ENCODE measurements at places on chromosomes 7 and 10. TPM values are rescaled to one million over a fixed set of nuclear protein-coding genes. Genes with fewer than 3 reads are reported as not detected.

DNA sequence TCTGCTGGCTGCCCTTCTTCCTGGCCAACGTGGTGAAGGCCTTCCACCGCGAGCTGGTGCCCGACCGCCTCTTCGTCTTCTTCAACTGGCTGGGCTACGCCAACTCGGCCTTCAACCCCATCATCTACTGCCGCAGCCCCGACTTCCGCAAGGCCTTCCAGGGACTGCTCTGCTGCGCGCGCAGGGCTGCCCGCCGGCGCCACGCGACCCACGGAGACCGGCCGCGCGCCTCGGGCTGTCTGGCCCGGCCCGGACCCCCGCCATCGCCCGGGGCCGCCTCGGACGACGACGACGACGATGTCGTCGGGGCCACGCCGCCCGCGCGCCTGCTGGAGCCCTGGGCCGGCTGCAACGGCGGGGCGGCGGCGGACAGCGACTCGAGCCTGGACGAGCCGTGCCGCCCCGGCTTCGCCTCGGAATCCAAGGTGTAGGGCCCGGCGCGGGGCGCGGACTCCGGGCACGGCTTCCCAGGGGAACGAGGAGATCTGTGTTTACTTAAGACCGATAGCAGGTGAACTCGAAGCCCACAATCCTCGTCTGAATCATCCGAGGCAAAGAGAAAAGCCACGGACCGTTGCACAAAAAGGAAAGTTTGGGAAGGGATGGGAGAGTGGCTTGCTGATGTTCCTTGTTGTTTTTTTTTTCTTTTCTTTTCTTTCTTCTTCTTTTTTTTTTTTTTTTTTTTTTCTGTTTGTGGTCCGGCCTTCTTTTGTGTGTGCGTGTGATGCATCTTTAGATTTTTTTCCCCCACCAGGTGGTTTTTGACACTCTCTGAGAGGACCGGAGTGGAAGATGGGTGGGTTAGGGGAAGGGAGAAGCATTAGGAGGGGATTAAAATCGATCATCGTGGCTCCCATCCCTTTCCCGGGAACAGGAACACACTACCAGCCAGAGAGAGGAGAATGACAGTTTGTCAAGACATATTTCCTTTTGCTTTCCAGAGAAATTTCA, 1.7 kb downstream of the ADRB1 start:
- H3K4me1 ChIP-seq: no peaks in the 10 kb centered on the region
- no peak overlapping the region for H3K27ac ChIP-seq
- no peaks in the 10 kb centered on the region for H3K36me3 ChIP-seq
- DNase-seq: no peak

The FLNC gene
- 191 TPM for total RNA-seq

- peaks cover 2% of the 10 kb centered on the region for H3K36me3 ChIP-seq
- DNase-seq: no peak
- no peaks in the 10 kb centered on the region for H3K27me3 ChIP-seq
- H3K4me3 ChIP-seq: peak overlapping the region; percentile 100
Observed at GRCh38 chr10:97738616-97739015, 1.7 kb downstream of the ZFYVE27 start.

The ABCB1 gene
- total RNA-seq: 0.77 TPM

DNA sequence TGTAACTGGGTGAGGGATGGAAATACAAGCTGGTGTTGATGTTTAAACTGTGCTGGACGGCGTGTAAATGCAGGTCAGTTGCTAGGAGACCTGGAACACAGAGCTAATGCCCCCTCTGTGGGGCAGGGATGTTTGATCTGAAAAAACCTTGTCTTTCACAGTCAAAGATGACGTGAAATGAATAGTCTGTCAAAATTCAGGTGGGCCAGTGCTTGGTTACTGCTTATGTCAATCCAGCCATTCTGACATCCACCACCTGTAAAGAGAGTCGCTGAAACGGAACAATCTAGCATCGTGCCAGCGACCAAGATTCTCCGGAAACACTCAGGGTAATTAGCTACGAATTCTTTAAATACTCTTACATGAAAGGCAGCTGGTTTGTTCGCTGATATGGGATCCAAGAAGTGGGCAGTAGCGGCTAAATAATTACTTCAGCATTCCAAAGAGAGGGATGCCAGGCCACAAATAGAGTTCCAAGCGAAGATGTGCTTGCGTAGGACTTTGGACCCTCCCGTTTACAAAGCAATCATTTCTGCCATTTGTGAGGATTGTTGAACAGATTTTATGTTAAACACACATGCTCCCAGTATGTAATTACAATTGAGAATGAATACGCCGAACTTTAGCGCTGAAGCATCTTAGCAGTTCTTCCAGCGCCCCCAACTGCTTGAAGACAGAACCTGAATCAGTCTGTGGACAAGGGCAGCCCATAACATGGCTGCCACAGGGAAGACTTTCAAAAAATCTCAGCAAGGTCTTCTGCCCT, 7.3 kb upstream of the ASB4 start:
- H3K4me3 ChIP-seq: peak overlapping the region; percentile 48
- DNase-seq: peak; percentile 79
- H3K27ac ChIP-seq: no peak overlapping the region
- H3K36me3 ChIP-seq: no peaks in the 10 kb centered on the region
- H3K27me3 ChIP-seq: no peaks in the 10 kb centered on the region
- H3K4me1 ChIP-seq: no peaks in the 10 kb centered on the region

The METTL27 gene
- total RNA-seq: 4.9 TPM

DNA sequence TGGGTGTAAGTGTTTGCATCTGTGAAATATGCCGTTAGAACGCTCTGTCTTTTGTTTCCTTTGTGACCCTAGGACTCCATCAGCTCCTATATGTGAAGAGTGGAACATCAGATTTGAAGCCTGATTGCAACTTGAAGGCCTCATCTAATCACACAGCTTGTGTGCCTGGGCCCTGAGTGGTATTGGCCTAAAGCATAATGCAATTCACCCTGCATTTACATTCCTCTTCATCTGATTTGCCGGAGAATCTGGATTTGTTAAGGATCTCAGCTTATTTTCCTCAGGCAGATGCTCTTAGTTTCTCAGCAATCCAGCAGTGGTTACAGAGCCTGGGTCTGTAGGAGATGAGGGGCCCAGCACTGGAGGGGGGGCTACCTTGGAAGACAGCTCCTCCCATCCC, 183.2 kb upstream of the ITGB1 start:
- no peak overlapping the region for H3K27ac ChIP-seq
- peaks cover 23% of the 10 kb centered on the region for H3K4me1 ChIP-seq
- DNase-seq: no peak
- H3K4me3 ChIP-seq: no peak overlapping the region
- H3K36me3 ChIP-seq: no peaks in the 10 kb centered on the region
- no peaks in the 10 kb centered on the region for H3K27me3 ChIP-seq

The CABCOCO1 gene
- 0.26 TPM for total RNA-seq

The CCDC172 gene
- not detected for total RNA-seq

DNA sequence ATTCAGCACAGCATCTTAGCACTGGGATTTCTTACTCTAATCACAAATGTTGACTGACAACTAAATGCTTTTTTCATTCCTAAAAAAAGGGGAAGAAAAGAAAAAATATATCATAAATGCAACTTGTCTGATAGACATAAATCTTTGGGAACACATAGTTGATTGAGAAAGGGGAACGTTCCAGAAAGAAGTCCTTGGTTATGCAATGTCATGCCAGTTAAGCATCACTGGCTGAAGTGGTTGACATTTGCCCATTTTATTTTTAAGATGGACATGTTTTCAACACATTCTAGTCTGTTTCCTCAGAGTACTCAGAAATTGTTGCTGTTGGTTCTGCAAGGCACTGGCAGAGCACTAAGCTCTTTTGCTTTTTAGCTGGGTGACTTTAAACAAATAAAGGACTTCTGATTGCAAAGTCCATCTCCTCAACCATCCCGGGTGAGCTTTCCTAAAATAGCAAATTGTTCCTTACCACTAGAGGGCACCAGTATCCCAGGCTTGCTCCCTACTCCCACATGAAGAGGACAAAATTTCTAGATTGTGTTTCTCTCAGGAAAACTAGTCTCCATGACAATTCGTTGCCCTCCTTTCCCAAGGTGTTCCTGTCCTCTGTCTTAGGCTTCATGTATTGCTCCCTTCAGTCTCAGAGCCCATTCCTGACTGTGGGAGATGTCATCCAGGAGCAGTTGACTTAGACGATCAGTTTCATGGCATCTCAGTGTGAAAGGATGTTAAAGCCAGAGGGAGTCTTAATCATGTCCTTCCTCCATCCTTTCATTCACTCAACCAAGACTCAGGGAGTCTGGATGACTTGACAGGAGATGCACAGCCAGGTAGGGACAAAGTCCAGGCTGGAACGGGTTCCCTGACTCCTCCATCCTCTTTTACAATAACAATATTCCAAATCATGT, 23.9 kb downstream of the OPALIN start:
- H3K4me1 ChIP-seq: no peaks in the 10 kb centered on the region
- no peak overlapping the region for H3K4me3 ChIP-seq
- H3K27ac ChIP-seq: no peak overlapping the region

The ST8SIA6 gene
- total RNA-seq: 0.26 TPM

DNA sequence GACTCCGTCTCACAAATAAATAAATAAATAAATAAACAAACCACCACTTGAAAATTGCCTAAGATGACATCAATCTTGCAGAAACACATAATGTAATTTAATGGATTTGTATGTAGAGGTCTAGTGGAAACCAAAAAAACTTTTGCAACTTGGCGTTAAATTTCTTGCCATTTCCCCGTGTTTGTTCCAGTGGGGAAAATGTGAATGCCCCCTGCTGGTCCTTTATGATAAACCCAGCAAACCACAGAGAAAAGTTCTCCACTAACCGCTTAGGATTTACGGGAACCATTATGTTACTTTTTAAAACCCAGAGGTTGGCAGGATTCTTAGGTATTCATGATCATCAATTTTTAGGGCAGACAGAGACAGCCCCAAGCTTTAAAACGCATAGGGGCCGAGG, 32.5 kb downstream of the LAMB4 start:
- no peaks in the 10 kb centered on the region for H3K36me3 ChIP-seq
- no peak overlapping the region for H3K4me3 ChIP-seq
- H3K4me1 ChIP-seq: peaks cover 33% of the 10 kb centered on the region
- DNase-seq: no peak
- H3K27ac ChIP-seq: no peak overlapping the region

The PAPOLB gene
- total RNA-seq: under 0.01 TPM

Measured in fibroblast of lung (primary cell).